ENCODE measurements at places on chromosomes 6 and 20.

- no peak for DNase-seq
Observed at GRCh38 chr6:52515219-52515960, 61.5 kb downstream of the TRAM2 start.

DNA sequence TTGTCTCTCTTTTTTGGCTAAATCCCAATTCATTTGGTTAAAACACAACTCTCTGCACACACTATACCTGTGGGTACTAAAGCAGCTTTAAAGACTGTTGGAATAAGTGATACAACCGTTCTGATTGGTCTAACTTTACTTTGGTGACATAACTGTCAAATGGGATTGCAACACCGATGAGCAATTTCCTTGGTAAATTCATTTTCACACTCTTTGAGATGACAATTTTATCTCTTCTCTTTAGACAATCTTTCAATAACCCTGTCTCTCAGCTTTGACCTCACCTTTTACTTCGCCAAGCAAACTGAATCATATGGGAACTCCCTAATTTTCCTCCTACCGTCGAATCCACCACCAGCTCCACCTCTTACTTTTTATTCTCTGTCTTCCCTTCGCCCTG is 60.8 kb downstream of the ECT2L start:
- no peak for DNase-seq

DNA sequence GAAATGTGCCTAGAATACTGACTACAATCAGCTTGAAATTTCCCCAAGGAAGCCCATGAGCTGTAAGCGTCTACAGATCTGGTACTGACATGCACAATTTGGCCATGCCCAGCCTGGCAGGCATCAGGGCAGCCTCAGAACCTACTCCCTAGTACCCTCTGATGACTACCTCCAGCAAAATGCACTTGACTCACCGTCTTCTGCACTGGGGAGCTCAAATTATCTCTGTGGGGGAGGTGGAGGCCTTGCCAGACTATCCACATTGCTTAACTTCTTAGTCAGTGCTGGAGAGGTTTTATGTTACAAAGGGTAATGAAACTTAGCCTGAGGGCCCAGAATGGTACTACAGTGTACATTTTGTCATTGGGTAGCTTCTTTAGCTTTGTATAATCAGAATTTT is 126.0 kb upstream of the ADGRF1 start:
- peak; percentile 76 for DNase-seq

DNA sequence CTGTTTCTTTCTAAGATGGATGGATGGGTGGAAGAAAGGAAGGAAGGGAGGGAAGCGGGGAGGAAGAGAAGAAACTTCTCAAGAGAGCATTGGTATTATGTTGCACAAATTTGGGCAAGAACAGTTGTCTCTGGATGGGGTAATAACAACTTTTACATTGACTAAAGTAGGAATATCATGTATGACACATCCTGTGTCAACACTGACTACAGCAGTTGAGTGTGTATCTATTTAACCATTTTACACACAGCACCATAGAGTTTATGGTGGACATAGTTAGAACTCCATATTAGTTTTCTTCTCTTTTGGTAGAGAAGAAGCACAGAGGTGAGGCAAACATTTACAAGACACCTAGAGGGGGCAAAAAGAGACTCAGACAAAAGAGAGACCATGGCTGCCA is 44.2 kb upstream of the RNF146 start:
- DNase-seq = no peak

GRCh38 chr6:26043384-26044139 is 43.7 kb upstream of the HFE start:
- no peak for DNase-seq

- DNase-seq = peak; percentile 28
Observed at GRCh38 chr6:408599-409102, 17.1 kb downstream of the IRF4 start.
